SJSA1 (cell line): ENCODE measurements at places on chromosomes 5 and 9.

- DNase-seq: no peak
These were observed 35.9 kb upstream of the HRH2 start for GRCh38 chr5:175621971-175622370.

DNA sequence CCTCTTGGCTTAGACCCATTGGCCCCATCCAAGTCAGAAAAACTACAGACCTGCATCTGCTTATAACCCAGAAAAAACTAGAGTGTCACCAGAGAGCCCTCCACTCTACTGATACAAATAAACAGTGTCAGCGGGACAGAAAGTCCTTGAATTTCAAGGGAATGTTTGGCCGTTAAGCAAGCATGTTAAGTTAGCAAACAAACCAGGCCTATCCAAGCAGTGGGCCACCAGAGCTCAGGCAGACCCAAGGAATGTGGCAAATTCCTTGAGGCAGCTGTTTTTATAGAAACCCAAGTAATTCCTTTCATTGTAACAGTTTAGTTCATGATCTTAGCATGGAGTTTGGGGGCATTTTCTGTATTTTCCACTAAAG lies 70.9 kb downstream of the PRLR start:
- no peak for DNase-seq

DNA sequence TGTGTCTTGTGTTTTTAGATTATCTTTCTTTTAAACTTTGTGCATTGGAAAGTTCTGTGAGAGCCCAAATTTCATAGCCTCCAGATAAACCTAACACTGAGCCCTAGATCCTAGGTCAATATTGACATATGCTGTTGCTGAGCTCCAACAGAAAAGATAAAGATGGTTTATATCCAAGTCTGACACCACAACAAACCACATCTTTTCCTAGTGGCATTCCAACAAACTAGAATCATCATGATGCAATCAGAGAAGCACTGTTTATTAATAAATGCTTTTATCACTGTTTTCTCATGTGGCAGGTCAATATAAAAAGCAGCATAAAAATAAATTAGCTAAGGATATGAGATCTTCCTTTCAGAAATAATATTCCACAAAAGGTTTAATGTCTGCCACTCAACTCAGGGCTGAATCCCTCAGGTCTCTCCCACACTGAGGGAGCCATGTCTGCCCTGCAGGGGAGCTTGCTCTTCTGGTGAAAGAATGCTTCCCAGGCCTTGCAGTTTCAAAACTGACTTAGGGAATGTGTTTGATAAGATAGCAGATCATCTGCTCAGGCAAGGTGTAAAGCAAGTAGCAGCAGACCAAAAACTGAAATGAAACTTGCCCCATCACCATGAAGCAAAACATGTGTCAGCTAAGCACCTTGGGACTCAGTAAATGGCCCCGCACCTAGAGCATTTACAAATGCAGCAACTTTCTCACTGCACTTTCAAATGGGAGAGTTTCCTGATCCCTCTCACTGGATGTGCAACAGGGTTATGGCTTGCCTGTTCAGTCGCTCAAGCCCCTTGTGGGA lies 493.0 kb downstream of the AGTPBP1 start:
- no peak for DNase-seq

DNA sequence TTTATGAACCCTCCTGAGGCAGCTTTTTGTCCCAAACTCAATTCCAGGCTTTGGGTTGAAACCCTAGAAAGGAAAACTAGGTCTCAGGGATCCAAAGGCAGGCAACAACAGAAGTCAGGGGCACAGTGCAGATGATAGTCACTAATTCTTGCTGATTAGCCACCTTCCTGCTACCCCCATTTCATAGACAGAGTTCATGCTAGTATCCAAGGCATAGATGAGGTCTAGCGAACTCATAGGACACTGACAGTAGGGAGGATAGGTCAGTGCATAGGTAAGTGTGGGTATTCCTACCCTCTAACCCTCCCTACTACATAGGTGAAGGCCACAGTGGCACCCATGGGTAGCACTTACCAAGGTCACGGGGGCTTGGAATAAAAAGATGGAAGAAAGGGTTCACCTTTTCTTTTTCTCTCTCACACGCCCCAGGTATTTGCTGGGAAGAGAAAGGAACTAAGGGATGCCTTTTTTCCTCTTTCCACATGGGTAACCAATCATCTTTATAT lies 86.2 kb downstream of the SLC25A46 start:
- no peak for DNase-seq

DNA sequence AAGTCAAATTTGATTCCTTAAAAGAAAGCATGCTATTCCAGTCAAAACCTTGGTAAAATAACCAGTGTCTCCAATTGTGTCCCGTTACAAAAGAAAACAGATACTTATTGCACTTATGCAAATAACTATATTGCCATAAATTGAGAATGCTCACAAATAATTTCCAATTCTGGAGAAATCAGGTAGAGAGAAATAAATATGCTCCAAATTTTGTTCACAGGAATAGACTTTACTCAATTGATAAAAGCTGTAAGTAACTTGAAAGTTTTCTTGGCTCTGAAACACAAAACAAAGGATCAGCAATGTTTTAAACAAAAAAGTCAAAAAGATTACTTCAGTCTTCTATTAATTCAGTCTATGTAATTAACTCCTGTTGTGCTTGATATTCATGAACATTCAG lies 7.8 kb upstream of the DTWD2 start:
- DNase-seq: no peak

DNA sequence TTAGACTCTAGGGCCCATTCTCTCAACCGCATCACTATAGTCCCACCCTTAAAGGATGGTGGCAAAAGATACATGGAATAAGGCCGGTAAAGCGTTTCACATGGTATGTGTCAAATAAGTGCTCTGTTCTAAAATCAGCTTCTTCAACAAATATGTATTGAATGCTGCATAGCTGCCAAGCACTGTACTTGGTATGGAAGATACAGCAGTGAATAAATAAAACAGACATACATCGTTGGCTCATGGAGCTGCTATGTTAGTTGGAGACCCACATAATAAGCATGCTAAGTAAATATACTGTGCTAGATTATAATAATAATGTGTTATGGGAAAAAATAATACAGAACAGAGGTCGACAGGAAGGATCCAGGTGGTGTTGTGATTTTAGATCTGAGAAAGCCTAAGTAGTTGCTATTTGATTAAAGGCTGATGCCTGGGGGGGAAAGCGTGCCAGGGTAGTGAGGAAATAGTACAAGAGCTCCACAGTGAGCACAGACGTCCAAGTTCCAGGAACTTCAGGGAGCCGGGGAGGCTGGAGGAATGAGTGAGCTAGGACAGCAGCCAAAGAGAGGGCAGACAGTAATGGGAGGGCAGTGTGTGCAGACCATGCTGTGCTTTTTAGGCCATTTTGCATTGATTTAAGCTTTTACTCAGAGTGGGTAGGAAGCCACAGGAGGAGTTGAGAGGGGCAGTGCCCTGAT lies 93.7 kb downstream of the JAKMIP2 start:
- no peak for DNase-seq

- peak; percentile 60 for DNase-seq
These were observed 214.3 kb downstream of the ARHGAP26 start for GRCh38 chr5:142984525-142984924.

DNA sequence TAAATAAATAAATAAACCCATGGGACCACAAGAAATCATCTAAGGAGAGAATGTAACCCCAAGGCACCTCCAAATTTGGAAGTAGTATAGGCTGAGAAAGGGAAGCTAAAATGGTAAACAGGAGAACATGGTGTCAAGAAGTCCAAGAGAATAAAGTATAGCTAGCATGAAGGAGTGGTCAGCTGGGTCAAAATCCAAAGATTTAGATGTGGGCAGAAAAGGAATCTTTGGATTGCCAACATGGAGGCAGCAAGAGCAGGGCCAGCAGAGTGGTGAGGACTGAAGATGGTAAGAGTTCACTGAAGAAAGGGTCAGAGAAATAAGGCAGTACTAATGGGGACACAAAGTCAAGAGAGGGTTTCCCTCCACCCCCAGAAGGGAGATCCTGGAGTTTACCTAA lies 53.0 kb downstream of the TSSK1B start:
- no peak for DNase-seq

DNA sequence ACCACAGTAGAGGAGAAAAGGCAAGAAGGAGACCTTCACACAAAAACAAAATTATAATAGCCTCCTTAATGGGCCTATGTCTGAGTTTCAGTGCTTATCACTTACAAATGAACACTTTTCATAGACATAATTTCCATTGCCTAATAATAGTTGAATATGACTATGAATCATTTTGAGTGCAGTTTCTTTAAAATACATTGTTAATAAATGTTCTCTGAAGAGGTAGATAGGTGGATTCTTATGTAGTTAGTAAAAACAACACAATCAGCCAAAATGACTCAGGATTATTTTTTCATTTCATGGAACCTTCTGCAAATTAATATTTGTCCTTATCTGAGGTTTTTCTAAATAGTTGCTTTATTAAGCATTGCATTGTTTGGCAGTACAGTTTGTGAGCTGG lies 45.6 kb downstream of the DAPK1 start:
- DNase-seq: no peak

DNA sequence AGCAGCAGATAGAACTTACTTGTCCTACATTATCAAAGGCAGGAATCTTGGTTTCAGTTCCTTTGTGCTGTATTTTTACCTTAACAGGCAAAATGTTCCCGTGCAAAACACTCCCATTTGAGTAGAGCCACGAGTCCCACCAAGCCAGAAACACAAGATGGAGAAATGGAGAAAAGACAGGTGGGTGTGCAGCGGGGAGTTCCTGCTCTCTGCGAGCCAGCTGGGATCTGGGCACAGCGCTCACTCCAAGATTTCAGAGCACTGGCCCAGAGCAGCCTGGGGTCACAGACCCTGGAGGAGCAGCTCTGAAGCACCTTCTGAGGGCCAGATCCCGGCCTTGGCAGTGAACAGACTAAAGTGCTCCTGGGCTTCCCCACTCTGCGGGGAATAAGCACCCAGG lies 2.9 kb downstream of the UCK1 start:
- no peak for DNase-seq

DNA sequence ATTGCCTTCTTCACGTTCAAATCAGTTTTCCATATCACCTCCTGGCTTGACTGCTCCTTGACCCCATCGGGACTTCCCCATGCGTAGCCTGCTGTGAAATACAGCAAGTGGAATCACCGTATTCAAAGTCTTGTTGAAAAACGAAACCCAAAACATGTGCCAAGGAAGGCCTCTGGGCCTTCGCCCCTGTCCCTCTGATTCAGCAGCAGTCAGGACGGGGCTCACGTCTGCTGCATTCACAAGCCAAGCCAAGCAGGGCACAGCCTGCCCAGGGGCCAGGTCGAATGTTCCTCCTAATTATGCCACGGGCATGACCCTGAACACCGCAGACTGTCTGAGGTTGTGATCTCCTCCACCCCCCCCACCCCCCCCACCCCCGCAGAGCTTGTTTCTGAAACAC lies 960 bp upstream of the CTNND2 start:
- no peak for DNase-seq

GRCh38 chr5:54861212-54861894 lies 124.0 kb downstream of the ESM1 start:
- peak; percentile 49 for DNase-seq

GRCh38 chr9:26735160-26735559 lies 157.4 kb downstream of the CAAP1 start:
- no peak for DNase-seq

DNA sequence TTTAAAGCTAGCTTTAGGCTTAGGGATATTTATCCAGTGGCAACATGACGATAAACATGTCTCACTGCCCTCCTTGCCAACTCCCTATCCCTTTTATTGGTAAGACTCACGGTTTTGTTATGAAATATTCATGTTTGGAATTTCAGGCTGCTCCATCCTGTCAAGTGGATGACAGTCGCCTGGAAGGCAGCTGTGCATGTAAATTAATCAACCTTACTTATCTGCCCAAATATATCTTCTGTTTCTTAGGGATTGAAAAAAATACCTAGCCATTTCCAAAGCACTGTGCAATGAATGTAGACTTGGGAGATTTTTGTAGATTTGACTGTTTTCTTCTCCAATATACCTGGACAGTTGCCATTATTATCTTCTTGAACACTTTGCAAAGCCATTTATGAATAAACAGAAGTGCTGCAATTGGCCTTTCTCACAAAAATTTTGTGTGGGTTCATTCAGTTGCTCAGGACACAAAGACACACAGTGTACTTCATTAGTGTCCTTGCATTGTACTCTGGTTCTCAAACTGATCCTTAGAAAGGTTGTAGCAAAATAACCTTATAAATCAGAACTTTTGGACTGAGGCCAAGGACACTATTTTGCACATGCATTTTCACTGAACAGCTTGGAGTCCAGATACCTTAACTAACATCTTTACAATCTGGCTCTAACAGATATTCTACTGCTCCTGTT lies 889.4 kb upstream of the SEMA6A start:
- no peak for DNase-seq
